ENCODE measurements at places on chromosomes 1 and 21.

DNA sequence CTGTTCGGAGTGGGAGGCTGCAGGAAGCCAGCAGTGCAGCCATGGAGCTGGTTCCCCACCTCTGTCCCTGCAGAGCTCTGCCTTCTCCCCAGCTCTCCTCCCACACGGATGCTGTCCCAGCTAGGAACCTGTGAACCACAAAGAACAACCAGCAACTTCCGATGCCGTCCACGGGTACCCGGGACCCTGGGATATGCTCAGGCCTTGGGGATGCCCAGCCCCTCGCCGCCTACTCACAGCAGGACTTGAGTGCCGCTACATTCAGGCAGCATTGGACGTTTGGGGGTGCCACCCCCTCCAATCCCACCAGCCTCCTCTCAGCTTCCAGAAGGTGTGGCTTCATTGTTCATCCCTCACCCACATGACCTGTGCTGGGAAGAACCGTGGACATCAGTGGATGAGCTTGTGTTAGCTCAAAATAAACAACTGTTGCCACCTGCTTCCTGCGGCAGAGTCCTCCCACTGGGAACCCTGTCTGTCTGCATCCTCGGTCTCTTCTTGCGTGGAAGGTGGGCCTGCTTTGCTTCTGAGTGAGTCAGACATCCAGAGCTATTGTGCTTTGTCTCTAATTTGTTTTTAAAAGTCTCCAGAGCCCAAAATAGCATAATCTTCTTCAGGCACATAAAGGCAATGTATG lies 20.1 kb upstream of the AJAP1 start:
- no peak for DNase-seq

DNA sequence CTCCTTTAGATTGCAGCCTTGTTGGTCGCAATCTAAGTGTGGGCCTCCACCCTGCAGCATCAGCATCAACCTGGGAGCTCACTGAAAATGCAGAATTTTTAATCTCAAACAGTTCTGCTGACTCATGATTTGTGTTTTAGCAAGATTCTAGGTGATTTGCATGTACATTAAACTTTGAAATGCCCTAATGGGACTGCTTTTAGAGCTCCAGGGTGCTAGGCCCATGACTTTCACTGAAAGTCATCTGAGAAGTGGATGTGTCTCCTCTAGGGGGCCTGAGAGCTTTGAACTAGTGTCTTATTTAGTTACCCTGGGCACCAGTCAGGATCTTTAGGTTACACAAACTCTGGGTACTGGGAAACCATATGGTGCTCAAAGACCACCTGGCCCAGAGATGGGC lies 9.0 kb downstream of the TRIM67 start:
- no peak for DNase-seq

DNA sequence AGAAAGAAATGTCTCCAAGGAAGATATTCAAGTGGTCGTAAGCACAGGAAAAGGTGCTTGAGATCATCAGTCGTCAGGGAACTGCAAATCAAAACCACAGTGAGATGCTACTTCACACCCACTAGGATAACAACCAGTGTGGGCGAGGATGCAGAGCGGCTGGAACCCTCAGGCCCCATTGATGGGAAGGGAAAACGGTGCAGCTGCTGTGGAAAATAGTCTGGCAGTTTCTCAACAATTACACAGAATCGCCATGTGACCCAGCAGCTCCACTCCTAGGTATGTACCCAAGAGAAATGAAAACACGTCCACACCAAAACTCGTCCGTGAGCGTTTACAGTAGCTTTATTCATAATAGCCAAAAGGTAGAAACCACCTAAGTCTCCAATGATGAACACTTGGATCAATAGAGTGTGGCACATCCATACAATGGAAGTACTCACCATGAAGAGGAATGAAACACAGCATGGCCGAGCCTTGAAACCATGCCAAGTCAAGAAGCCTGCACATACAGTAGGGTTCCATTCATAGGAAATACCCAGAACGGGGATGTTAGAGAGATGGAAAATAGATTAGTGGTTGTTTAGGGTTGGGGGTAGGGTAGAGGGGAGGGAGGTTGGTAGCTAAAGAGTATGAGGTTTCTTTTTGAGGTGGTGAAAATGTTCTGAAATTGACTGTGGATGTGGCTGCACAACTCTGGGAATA lies 6.1 kb downstream of the DFFB start:
- no peak for DNase-seq

- no peak for DNase-seq
Measured at GRCh38 chr1:39230261-39231190, 26.0 kb downstream of the MACF1 start.

DNA sequence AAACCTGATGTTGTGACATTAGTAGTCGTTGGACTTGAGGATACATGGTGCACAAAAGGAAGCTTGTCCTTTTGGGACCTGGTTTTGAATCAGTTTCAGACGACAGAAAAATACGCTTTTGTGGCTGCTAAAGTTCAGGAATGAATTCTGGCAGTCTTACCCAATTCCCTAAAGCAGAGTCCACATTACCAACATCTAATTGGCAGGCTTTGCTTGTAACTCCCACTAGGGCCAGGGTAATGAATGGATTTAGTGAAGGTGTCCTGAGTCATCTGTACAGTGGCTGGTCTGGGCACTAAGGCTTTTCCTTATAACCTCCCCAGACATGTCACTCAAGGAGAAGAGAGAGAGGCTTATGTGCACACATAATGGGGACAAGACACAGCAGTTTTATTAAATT lies 66.2 kb upstream of the RNPC3 start:
- DNase-seq = no peak

- no peak for DNase-seq
Measured at GRCh38 chr1:87834941-87835340, 506.3 kb downstream of the LMO4 start.

GRCh38 chr21:46392921-46393320 lies 65.8 kb upstream of the DIP2A start:
- no peak for DNase-seq

DNA sequence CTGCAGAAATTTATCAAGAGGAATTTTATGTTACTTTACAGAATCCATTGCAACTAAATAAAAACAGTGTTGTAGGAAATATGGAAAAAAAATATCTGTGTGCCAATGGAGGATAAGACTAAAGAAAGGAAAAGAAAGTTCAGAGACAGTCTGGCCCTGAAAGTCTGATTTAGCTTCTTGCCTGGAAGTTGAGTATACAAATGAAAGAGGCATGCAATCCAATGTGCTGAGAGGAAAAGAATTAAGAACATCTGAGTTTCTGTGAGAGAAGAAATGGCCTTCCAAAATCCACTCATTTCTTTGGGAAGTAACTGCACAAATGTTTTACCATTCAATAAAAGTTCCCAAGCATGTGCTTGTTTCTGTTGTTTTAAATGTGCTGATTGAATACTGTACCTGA lies 65.1 kb downstream of the LHX9 start:
- DNase-seq = no peak

DNA sequence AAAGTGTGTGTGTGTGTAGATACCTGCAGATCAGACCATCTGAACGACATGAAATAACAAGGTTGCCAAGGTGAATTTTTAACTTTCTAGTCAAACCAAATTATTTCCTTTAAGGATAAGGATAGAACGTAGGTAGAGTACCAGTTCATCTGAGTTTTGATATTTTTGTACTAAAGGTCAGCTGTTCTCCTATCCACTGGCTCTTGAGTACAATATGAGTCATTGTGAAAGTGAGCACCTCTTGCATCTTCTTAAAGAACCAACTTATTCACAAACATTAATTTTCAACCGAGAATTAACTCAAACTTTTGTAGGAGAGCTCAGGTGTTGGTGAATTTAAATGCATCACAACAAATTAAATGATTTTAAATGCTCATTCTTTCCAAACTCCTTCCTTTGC lies 71.5 kb downstream of the IFI44 start:
- no peak for DNase-seq

GRCh38 chr1:167482184-167482583 lies 36.1 kb downstream of the CD247 start:
- DNase-seq = no peak

GRCh38 chr1:26726784-26727183 lies 31.0 kb downstream of the ARID1A start:
- no peak for DNase-seq

DNA sequence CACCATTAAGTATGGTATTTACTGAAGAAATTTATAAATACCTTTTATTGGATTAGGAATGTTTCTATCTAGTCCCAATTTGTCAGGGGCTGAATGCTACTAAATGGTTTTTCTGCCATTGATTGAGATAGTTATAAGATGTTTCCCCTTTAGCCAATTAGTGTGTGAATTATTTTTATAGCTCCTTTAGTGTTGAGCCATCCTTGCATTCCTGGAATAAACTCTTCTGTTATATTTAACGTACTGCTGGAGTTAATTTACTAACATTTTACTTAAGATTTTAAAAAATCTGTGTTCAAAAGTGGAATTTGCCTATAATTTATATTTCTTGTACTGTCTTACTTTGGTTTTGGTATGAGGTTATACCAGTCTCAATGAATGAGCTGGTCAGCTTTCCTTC lies 25.4 kb upstream of the LRRC3 start:
- no peak for DNase-seq

GRCh38 chr1:148363439-148363810 lies 119.7 kb downstream of the PPIAL4G start:
- DNase-seq = no peak

DNA sequence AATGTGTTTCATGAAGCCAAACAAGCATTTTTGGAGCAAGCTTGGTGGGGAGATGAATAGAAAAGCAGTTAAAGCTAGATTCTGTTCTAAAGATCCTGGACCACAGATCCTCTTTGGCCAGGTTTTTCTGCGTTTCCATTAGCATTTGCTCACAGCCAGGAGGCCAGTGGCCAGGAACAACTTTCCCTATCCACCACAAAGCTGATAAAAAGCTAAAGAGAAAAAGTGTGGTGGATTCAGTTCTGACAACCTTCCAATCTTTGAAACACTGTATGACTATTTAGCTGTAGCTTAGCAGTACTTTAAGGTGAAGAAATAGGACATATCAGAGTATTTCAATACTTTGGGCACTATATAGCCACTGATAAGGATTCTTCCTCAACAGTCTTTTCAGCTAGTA lies 3.0 kb upstream of the NEK7 start:
- no peak for DNase-seq

DNA sequence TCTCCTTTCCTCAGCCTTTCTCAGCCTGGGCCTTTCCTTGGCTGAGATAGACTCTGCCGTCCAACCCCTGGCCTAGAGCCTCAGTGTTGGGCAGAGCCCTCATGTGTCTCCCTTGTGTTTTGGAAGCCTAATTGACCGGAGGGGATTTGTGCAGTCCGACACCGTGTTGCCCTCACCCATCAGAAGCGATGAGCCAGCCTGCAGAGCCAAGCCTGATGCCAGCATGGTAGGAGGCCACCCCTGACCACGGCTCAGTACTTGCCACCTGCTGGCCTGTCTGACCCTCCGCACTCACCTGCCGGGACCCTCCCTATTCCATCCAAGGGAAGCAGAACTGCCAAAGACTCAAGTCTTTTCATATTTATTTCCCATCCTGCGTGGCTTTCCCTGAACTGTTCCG lies 9.3 kb upstream of the SFN start:
- DNase-seq = no peak

DNA sequence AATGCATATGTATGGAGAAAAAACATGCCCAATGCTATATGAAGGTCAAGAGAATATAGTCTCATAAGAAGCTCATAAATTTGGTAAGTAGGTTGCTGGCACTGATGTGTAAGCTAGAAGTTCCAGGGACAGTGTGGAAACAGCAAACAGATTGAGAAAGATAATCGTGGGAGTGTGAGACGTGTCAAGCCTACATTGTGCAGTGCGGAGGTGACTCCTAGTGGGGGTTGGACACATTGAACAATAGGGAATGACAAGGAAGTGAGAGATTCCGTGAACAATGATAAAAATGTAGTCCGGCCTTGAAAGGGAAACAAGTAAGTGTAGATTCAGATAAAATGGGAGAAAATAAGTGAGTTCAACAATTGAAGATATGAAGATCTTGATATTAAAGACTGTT lies 788.4 kb upstream of the PRMT6 start:
- peak; percentile 8 for DNase-seq

DNA sequence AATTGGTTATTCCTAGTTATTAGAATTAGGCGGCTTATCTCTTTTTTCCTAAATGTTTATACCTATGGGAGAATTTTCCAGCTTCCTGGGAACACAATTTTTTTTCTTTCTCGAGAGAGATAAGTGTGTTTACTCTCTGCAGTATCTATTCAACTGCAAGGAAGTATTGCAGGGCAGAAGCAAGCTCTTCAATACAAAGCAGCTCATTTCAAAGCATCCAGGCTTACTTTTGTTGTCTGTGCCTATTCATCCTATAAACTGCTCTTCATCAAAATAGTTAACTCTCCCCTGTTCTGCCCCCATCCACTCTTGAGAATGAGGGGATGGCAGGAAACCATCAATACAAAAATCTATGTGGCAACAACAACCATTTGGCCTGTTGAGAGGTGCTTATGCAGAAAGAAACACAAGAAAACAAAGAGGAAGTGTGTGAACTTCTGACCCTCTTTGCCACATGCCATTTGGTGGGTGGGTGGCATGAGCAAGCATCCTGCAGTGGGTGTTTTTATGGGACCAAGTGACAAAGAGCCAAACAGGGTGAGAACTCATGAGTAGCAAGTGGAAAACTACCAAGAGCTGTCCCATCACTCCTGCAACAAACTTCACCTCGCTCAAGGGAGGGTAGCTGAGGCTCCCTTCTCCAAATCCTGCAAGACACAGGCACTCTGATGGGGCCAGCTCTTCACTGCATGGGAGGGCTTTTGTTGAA lies 50.6 kb upstream of the MRPS6 start:
- no peak for DNase-seq

- DNase-seq = no peak
Measured at GRCh38 chr1:222691016-222691415, 21.3 kb downstream of the AIDA start.

DNA sequence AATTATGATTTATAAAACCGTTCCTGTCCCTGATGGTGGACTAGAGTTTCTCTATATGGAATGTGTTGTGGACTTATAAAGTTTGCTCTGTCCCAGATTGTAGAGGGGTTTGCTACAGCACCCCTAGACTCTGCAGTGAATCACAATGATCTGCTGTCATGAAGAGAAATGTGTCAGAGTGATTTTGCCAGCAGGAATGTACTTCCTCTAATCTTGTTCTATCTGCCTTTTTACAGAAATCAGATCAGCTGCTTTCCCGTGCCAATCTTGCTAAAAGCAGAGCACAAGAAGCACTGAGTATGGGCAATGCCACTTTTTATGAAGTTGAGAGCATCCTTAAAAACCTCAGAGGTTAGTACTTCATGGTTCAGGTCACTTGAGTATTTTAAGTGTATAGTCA lies 52.0 kb downstream of the LAMC2 start:
- DNase-seq = no peak

- no peak for DNase-seq
Measured at GRCh38 chr1:59672851-59673572, 141.7 kb upstream of the HOOK1 start.

GRCh38 chr1:81574408-81574807 lies 226.3 kb upstream of the ADGRL2 start:
- DNase-seq = no peak

DNA sequence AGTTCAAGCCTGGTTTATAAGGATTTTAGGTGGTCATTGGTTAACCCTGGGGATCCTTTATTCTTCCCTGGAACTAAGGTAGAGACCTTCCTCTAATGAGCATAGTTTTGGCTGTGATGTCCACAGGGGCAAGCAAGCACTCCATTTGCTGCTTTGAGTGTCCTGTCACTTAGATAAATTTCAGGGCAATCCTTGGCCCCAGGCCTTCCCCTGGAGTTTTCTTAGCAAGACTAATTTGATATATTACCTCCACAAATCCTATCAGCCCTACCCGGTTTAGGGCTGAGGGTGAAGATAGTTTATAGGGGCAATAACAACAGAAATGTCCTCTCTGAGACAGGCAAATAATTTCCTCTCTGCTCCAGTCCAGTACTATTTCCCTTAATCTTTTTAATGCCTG lies 166.6 kb downstream of the CYYR1 start:
- DNase-seq = peak; percentile 29
